ENCODE measurements at places on chromosomes 6 and 20.
A peak's percentile ranks its signal among the peaks of the same experiment; 100 is the strongest.

- DNase-seq = peak; percentile 78
These were observed 16.9 kb upstream of the SRSF3 start for GRCh38 chr6:36577301-36577700.

- DNase-seq = no peak
These were observed 37.0 kb downstream of the RANBP9 start for GRCh38 chr6:13674533-13675190.

DNA sequence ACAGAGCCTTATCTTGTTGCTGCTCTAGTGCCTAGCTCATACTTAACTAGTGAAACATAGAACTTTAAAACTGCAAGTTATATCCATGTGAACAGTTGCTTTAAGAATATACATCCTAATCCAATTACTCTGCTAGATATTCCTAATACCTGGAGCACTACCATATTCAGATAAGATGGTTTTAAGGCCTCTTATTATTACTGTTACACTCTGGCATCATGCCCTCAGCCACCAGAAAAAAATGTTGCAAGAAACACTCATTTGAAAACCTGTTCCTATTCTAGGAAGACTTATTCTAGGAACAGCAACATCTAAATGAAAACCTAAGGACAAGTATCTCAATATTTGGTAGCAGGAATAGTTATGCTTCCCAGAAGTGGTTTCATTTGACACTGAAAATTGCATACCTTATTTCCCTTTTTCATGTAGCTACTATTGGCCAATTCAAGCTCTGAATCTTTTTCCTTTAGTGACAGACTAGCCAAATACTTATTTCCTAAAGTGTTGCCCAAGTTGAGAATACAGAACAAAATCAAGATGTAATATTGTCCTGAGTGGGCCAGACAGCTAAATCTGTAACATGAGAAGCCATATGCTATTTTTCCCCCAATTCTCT lies 4.8 kb upstream of the MTFR2 start:
- no peak for DNase-seq

DNA sequence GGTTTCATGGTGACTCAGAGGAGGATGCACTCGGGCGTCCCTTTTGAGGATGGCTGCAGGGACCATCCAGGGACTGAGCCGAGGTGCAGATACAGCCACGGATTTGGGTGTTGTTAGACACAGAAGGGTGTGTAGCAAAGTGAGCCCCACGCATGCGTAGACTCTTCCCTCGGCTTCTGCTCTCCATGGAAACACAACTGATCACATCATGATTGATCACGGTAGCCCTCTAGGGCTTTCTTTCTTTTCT lies 606 bp upstream of the ULBP1 start:
- DNase-seq = no peak

DNA sequence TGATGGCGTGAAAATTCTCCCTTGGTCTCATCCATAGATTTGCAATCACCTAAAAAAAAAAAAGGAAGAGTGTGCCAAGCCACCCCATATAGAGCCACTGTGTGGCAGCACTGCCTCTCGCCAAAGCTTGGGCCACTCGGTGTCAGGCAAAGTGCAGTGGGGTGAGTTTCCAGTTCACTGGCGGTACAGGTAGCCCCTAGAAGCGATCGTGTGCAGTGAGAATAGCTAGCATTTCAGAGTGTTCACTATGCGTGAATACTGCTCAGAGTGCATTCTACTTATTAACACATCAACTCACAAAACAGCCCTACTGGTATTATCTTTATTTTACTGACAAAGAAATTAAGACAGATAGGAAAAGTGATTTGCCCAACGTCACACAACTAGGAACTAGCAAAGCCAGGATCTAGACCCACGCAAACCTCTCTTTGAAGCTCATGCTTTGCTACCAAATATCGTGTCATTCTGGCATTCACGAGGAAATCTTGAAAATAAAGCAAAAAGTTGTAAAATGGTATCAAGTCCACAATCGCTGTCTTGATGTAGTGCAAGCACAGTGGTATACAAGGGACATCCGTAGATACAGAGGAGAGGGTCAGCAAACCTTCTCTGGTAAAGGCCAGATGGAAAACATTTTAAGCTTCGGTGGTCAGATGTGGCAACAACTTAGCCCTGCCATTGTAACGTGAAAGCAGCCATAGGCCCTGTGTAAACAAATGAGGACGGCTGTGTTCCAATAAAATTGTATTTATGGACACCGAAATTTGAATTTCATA lies 10.4 kb upstream of the GCNT2 start:
- DNase-seq = peak; percentile 46

DNA sequence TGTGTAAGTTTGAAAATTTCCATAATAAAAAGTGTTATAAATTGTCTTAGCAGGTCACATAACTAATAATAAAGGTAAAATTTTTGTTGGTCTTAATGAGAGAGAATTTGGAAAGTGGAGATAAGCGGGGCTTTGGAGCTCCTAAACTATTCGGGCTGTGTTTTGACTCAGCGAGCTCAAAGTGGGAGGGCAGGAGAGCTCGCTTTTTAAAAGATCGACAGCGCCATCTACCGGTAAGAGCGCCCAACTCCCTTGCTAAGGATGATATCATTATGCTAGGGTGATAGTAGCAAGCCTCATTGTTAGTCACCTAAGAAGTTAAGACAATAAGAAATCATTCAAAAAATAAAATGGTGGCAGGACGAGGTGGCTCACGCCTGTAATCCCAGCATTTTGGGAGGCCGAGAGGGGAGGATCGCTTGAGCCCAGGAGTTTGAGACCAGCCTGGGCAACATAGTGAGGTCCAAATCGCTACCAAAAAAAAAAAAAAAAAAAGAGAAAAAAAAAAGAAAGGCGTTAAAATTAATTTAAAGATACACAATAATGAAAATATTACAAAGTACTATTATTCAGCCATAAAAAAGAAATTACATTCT lies 24.8 kb downstream of the C6orf15 start:
- DNase-seq = peak; percentile 87

- peak; percentile 65 for DNase-seq
These were observed 619 bp downstream of the RREB1 start for GRCh38 chr6:7108196-7108963.

DNA sequence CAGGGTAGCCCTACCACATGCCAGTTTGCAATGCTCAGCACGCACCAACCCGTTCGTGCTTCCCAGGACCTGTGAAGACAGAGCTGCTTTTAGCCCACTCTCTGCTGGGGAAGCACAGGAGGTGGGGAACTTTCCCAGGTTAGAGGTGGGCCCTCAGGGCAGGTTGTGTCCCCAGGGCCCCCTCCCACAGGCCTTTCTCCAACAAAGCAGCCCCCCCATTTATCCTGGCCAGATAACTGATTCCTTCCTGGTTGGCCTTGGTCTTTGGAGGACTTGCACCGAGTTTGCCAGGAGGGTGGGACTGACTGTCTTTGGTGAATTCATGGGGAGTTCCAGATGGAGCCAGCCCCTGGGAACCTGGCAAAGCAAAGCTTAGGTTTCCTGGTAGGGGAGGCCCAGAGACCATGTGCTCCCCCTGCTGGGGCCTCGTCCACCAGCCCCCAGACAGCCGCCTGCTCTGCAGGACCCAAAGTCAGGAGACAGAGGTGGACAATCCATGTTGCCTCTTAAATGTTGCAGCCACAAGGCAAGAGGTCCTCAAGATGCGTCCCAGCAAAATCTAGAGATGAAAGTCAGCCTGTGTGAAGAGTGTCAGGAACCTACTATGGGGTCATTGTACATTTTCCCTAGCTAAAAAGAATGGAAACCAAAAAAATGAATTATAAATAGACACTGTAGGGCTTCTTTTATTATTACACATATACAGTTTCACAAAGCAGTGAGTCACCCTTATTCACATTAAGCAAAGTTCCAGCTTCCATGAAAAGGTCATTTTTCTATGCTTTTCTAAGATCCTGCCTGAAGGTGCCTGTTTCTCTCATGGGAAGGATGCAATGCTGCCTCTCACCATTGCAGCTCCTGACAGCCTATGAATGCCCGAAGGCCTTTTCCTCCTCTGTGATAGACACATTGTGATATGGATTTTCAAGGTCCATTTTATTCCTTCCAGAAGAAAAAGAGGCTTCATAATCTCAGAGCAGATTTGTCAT lies 497.8 kb downstream of the PREX1 start:
- peak; percentile 41 for DNase-seq

GRCh38 chr6:82882363-82883023 lies 183.1 kb downstream of the UBE3D start:
- no peak for DNase-seq

DNA sequence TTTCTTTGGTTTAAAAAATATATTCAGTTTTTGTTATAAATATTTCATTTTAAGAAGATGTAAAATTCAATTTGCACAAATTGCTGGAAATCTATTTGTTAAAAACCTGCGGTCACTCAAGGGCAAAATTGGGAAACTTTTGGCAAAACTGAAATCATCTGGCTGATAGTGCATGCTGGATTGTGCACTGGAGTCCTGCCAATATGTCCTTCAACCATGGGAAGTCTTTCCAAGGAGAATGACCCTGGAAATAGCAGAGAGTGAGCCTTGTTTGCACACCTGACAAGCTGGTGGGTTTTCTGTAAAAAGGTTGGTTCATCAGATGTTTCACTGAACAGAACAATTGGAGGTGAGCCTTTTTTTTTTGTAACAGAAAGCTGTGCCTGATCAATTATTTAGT lies 413.5 kb downstream of the BTBD3 start:
- DNase-seq = no peak

GRCh38 chr20:60497298-60498035 lies 539.2 kb downstream of the CDH26 start:
- no peak for DNase-seq

DNA sequence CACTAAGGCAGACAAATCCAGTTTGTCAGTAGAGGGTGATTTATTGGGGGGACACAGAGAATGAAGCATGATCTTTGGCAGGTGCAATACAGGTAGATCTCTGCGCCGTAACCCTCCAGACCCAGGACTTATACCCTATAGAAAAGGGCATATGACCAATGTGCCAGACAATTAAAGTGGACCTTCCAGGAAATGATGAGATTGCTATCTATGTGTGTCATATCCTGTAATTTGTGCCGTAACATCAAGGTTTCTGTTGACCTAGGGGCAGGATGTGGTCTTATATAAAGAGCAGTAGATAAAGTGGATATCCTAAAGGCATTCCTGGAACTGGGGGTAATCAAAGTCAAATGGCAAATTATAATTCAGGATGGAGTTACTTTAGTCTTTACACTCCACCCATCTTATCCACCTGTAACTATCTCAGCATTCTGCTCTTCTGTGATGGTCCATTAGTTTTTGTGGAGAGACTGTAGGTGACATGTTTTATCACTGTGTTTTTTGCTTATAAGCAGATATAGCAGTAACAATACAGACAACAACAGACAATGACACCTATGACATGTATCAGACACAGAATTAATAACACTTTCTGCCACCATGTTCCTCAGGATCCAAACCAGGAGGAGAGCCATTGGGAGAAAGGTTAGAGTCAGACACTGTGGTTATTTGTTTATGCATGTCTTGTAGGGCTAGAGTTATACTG lies 43.1 kb upstream of the ZNF337 start:
- peak; percentile 25 for DNase-seq

DNA sequence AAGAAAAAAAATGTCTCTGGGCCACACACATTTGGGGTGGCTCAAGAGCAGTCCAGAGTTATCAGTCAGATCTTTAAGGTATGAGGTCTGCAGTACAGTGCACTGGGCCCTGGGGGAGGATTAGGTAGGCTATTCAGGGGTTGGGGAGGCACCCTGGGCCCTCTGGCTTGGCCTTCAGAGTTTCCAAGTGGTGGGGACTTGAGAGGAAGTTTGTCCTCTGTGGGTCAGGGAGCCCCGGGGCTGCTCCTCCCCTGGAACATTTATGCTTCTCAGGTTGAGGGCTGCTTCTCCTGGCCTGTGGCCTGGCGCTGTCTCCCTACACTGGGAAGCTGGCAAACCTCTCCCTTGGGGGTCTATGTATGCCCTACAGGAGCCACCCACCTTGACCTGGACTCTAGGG lies 46.0 kb downstream of the PTK7 start:
- DNase-seq = no peak

DNA sequence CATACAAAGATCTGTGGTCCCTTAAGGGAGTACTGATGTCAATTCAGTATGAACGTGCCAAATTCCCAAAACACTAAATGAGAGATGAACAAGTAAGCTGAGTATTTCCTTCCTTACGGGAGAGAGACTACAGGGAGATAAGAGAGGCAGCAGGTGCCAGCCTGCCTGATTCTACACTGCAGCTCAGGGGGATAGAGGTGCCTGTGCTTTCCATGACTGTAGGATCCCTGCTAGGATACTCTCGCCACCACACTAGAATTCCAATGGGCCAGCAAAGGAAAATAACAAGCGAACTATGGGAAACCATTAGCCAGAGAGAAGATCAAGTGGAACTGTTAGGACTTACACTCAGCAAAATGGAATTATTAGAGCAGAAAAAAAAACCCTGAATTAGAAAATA lies 198.5 kb upstream of the BTBD3 start:
- DNase-seq = no peak

- no peak for DNase-seq
These were observed 9.1 kb downstream of the MTRF1L start for GRCh38 chr6:152993431-152993830.

- DNase-seq = no peak
These were observed 33.4 kb downstream of the IL20RA start for GRCh38 chr6:137011406-137011805.

DNA sequence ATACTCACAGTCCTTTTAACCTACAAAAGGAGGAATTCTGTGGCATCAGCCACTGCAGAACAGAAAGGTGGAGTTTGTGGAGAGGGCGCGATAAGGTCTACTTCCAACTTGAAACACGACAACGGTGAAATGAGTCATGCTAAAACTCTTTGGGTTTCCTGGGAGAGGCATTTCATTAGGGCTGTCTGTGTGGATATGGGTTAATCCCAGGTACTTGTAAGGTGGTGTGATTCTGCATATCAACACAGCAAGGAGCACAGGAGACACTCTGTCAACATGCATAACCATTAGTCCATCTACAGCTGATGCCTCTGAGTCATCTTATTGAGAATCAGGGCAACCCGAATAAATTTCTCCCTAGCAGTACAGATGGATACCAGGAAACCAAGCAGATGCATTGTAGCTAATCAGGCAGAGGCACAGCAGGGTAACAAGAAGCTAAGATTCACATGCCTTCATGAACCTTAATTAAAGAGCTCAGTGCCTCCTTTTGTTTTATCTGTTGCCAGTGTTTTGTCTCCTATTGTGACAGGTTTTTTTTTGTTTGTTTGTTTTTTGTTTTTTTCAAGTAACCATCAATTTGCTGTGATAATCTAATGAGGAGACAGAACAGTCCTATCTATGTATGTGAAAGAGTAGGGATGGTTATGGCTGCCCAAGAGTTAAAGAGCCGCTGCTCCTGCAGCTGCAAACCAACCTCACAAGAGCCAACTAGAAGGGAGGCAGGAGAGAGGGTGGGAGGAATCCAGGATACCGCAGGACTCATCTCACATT lies 315.8 kb upstream of the SOX4 start:
- peak; percentile 16 for DNase-seq

All from iris pigment epithelial cell (primary cell).